ENCODE measurements at places on chromosomes 11 and 22.

DNA sequence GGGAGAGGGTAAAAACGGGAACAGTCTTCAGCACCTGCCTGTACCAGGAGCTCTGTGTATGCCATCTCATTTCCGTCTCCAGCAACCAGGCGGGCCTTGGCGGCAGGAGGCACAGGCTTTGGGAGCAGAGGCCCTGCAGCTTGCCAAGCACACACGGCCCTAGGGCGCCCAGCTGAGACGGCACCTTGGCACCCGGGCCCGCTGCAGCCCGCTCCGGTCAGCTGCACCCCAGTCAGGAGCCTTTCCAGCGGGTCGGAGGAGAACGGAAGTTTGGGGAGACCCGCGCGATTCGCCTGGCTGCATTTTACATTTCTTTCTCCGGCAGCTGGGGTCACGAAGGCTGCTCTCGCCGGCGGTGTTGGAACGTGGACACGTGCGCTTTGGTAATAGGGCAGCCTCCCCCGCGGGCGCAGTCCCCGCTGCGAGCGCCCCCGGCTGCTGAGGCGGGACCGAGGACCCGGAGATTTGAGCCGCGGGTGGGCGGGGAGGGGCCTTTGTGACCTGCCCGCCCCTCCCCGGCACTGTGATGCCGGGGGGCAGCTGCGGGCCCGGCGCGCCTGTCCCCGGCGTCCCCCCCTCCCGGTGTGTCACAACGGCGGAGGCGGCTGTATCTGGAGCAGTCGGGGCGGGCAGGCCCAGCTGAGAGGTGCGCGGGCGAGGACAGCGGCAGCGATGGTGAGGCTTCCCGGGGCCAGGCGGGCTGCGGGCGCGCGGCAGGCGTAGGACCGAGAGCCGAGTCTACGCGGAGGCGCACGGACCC, at the start of gene TUBA8:
TUBA8 (plus strand) TSS at position 616 of the 760 bp plus-strand sequence; CDS start at position 673, 57 bp downstream.
- peak; percentile 50 for DNase-seq

DNA sequence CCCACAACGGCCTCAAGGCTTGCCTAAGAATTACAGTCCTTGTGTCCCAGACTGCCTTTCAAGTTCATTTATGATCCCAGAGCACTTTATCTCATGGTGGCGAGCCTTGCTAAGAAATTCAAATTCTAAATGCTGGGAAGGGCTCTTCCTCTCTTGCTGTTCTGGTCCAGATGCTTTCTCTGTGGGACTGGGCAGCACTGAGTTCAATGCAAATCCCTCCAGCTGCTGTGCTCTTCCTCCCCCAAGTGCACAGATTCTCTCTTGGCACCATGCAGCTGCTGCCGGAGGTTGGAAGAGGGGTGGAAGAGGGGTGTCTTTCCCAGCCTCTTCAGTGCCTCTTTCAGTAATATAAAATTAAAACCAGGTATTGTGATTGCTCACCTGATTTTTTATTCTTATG, 828.0 kb downstream of the DLG2 start:
- no peak for DNase-seq

- DNase-seq: peak; percentile 76
These were observed 25.0 kb downstream of the MTMR3 start for GRCh38 chr22:29907753-29908515.

DNA sequence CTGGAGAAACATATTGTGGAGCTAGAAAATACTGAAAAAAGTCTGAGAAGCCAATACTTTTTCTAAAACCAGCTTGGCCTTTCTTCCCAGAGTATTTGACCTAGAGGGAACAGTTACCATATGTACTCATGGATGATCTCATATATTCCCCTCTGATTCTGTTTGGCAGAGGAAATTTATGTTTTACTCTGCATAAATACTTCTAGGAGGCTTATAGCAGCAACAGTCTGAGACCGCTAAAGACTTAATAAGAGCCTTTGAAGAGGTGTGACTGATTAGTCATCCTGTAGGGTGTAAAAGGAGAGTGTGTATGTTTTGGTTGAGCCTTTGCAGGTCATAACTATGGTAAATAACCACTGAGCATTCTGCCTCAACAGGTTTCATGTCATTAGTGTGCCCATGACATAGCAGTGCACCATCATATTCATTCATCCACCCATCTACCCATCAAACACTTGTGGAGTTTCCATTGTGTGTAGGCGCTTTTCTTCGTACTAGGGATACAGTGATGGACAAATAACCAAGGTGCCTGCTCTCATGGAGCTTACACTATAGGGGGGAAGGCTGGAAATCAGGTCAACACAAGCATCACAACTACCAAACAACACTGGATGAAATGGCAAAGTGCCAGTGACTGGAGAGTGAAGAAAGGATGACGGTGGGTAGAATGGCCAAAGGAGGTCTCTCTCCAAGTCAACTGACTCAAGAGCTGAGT, 44.5 kb downstream of the TRAF6 start:
- no peak for DNase-seq

DNA sequence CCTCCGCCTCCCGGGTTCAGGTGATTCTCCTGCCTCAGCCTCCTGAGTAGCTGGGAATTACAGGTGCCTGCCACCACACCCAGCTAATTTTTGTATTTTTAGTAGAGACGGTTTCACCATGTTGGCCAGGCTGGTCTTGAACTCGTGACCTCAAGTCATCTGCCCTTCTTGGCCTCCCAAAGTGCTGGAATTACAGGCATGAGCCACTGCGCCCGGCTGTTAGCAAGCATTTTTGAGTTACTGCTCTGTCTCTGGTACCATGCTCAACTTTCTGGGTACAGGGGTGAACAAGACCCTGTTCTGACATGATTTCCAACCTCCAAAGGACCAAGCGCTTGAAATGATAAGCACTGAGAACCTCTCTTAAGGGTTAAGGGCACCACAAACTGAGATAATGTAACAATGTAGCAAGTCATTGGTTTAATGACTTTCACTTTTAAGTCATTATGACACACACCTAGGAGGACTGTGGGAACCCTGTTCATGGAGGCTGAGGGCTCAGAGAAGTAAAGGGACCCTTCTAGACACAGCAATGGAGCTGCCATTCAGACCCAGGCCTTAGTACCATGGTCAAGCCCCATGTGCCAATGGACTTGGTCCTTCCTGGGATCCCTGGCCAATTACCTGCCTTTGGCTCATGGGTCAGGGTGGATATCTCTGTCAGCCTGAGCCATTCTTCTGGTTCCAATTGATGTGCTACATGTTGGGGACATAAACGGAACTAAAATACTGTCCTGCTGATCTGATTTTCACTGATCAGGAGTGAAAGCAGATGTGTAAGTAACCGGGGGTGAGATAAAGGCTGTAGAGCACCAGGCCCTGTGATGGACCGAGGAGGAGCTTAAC, 11.6 kb downstream of the SLC3A2 start:
- no peak for DNase-seq

- DNase-seq: no peak
These were observed 23.8 kb downstream of the LRRC10B start for GRCh38 chr11:61532134-61533038.

DNA sequence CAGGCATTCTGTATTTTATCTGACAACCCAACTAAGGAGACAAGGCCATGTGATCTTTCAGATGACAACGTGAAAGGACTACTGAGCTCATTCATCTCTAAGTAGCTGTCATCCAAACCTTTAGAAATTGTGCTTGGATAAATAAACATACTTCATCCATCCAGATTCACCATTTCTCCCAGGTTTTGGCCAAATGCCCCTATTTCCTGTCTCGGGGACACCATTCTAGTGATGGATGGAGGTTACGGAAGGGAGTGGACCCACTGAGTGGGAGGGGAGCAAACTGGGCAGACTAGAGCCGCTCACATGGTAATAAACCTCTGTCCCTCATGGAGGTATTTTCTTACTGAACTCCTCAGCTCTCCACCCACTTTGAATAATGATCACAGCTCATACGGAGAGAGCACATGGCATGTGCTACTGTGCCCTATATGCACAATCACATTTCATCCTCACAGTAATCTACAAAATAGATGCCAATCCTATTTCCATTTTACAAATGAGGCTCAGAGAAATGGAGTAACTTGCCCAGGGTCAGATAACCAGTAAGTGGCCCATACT, 114.4 kb downstream of the SLC1A2 start:
- DNase-seq: no peak

- DNase-seq: peak; percentile 11
These were observed 789 bp downstream of the SIK2 start for GRCh38 chr11:111602865-111603610.

DNA sequence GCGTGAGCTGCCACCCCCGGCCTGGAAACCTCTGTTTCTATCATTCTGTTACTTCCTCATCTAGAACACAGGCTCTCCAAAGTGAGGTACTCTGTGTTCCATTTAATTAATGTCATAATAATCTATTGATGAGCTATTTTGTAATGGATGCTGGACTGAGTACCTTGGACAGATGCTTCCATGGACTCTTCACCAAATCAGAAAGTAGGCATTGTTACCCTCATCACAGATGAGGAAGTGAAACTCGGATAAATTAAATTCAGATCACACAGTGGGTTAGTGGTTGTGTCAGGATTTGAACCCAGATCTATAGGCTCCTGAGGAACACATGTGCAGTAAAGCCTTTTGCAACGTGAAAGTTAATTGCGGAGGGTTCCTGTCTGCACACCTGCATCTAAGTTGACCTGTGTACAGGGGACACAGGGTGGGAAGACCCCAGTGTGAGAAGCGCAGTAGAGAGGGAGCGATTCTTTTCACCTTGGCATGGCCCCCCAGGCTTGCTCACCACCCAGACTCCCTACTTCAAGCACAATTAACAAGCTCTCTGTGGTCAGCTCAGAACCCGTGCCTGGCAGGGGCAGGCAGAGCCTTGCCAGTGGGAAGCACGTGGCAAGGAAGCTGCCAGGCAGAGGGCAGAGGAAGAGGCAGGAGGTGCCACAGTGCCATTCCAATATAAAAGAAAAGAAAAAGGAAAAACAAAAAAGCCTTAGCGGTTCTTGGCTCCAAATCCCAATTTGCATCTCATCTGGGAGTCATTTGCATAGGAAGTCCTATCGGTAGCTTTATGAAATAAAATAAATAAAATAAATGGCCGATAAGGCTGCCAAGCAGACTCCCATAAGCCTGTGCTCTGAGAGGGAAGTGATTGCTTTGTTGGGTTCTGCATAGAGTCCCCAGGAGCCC, 239.3 kb downstream of the GRIK4 start:
- no peak for DNase-seq

- DNase-seq: no peak
These were observed 35.4 kb downstream of the C22orf42 start for GRCh38 chr22:32123657-32124056.

DNA sequence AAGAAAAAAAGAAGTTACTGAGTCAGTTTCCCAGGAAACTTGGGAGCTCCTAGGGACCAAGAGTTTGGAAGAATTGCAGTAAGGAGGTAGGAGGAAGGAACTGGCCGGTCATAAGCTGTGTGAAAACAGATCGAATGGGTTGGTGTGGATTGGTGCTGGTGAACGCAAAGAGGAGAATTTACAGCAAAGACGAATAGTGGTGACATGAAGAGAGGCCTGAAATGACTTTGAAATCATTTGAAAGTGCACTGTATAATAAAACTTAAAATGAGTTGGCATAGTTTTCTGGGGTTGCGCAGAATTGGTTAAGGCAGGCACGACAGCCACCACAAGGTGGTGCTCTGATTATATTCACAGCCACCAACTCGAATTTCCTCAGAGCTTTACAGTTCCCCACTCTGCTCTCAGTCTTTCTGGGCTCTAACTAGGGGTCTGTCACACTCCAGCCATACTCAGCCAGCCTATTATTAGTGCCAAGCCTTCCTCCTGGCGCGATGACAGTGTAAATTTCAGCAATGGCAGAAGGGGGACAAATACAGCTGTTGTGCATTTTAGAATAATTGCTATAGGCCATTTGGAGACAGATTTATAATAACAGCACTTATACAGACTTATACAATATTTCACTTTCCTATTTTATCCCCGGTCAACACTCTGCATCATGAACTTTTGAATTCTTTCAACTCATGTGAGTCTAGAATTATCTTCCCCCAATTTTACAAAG, 8.3 kb upstream of the HTR3B start:
- DNase-seq: no peak

DNA sequence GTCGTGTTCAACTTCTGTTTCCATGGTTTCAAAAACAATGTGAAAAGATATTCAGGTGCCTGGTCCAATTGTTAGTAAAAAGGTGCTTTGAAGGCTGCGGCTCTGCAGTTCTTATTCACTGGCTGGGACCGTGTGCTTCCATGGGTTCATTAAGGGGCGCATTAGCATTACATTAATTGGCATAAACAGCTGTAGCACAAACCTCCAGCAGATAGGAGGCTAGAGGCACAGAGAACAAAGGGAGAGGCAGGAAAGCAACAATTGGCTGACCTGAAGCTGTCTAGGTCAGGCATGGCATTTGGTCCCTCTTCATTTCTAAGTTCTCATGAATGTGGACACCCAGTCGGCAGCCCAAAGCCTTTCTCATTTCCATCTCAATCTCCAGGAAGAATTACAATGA, 16.6 kb downstream of the PAK1 start:
- DNase-seq: no peak

DNA sequence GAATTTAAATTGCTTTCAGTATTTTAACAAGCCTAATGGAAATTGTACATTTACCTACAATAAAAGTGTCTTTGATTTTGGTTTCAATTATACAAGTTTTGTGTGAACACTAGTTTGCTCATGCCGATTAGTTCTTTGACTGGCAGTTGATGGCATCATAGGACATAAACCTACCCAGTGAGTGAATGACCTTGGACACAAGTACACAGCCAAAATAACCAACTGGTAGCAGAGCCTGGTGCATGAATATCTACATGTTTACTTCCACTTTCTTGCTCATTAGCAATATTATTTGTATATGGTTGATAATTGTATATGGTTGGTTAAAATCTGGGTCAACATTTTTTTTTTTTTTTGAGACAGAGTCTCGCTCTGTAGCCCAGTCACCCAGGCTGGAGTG, 37.8 kb downstream of the STIM1 start:
- no peak for DNase-seq

DNA sequence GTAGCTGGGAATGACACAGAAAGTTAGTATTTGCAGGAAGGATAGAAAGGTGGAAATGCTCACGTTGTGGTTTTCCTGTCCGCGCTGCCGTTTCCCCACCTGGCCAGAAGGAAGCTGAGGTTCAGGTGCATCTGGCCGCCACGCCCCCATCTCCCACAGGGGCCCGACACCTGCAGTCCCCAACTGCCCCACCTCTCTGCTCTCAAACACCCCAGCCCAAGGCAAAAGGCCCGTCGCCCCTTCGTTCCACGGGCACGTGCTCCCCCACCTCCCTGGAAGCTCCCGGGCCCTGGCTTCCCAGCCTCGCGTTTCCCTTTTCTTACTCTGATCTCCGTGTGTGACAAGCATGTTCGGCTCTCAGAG, 985.1 kb downstream of the BRD1 start:
- DNase-seq: no peak

DNA sequence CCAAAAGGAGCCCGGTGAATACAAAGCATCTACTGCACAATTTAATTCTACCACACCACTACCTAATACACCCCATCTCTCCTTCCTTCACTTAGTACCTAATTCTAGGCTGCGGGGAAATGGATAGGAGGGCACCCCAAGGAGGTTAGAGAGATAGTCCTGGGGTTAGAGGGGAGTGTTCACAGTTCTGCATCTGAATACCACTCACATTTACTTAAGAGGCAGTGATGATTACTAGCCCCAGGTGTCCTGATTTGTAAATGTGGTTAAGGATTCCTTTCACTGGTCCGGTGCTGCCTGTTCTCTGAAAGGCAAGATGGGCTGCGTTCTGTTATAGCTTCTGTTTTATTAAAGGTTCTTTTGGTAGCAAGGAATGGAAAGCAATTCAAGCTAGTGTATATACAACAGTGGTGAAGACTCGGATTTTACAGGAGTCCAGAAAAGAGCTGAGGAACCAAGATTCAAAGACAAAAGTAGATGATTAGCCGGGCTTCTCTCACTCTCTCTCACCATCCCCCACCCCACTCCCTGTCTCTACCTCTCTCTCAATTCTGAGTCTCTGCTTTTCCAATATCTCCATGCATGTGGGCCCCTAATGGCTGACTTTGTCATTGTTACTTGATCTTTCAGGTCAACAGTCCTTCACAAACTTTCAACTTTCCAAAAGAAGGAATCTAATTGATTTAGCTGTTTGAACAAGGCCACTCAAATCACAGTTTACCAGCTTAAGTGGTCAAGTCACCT, 8.7 kb upstream of the KCNA4 start:
- no peak for DNase-seq

All from NCI-H2171 (cell line).